Spinal cord (tissue), 10 donors: ENCODE measurements at places on chromosomes 7 and 10. TPM values are rescaled to one million over a fixed set of nuclear protein-coding genes. Genes with fewer than 3 reads are reported as not detected.

DNA sequence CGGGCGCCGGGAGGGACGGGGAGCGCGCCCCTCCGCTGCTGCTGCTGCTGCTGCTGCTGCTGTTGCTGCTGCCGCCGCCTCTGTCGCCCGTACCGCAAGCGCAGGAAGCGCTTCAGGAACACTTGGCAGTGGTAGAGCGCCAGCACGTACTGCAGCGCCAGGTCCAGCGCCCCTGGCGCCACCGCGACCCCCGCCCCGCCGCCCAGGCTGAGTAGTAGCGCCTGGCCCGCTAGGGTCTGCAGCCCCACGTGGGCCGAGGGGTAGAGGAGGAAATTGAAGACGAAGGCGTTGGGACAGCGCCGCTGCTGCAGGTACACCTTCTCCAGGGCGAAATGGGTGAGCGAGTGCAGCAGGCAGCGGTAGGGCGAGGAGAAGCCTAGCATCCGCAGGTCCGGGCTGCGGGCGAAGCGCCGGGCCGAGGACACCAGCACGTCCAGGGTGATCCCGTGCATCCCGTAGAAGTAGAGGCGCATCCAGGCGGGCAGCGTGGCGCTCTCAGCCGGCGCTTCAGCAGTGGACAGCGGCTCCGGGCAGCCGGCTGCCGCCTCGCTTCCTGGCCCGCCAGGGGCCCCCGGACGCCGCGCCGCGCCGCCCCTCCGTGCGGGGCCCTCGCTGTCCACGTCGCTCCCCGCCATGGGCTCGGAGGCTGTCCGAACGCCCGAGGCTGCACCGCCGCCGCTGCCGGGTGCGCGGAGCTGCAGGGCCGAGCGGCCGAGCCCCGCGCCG, at the start of gene TMEM229A:
TSS of gene TMEM229A (minus strand) at position 699 of the 726 bp plus-strand sequence. CDS start at position 635, 64 bp downstream.
- peak; percentile 49 for DNase-seq

DNA sequence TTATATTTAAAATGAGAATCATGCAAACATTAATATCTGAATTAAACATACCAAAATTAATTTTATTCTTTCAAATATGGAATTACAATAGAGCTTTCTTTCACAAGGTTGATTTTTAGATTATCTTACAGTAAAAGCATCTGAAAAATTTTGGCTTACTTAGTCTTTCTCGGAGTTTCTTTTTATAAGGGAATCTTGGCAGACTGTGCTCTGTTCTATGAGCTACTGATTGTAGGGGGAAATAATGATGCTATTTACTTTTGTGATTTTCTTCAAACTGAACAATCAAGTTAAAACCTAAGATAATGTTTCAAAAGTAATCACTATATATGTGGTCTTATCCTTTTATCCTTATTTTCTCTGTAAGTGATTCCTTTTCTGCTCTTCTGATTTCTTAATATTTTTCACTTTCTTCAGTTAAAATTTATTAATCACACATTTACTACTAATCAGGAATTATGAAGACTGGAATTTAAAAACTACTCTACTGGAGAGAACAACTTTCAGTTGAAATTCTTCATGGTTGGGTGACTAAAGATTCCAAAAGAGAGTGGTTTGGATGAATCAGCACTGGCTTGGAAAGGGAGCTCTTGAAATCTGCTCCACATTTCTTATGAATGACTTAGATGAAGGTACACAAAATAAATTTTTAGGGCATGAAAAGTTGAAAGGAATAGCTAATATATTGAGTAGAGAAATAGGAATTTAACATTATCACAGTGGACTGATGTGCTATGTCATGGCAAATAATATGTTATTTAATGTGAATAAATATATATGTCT, 103.9 kb downstream of the PPP1R9A start:
- DNase-seq, result no peak

GRCh38 chr10:103980288-103980906, 13.5 kb downstream of the SLK start:
- no peak for DNase-seq

GRCh38 chr10:74406006-74406405, 255.0 kb downstream of the ADK start:
- no peak for DNase-seq

- no peak for DNase-seq
Observed at GRCh38 chr10:19865676-19866075, 49.4 kb downstream of the PLXDC2 start.

DNA sequence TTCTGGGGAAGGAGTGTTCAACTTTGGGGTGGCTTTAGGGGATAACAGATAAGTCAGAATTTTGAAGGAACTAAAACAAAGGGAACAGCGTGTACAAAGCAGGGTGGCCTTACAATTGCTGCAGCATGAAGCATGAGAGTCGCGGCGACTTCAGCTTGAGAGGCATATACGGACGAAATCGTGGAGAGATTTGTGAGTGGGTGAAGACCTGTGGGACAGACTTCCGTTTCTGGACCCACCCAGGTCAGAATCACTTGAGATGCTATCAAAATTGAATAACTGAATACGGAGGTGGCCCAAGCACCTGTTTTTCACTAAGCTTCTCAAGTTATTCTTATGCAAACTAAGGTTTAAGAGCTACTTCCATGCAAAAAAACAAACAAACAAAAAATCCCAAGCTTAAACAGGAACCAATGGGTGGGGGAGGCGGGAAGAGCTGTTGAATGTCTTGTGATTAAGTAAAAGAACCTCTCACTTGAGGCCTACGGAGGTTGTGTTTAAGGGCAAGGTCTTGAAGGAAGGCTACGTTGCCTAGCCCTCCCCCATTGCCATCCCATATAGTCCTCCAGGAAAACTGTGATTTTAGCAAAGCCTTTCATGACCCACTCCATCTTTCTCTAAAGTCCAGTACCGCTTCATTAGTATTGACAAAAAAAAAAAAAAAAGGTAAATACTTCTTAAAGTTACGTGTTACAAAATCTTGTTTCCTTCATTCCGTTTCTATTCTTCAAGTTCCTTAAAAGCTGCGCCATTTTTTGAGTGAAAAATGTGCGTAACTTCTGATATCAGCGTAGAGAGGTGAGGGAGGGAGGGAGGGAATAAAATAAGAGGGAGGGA, 1.3 kb upstream of the TRIM24 start:
- DNase-seq, result no peak

- DNase-seq, result no peak
Observed at GRCh38 chr10:26914898-26915297, 54.1 kb upstream of the ABI1 start.

- DNase-seq, result no peak
Observed at GRCh38 chr10:123945325-123945920, 53.8 kb upstream of the CPXM2 start.

DNA sequence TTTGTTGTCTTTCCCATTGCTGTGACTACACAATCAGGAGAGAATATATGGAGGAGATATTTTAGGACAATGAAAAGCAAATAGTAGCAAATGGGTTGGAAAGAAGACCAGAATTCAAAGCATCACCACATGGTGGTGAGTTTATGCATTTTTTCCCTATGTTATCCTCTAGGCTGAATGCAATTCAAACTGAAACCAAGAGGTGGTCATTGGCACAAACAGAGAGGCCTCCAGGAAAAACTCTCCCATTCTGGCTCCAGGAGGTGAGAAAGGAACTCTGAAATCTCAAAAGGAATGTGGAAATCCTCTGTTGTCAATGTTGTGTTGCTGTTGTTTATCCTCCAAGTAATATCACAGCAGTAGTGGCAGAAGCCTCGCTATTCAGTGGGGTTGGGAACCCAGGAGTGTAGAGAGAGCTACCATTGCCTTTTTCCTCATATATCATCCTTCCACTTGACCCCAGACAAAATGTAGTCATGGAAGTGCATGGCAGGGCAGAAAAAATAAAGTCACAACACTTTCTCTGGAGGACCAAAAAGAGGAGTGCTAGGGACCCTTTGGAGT, 819.1 kb downstream of the GRID1 start:
- no peak for DNase-seq

DNA sequence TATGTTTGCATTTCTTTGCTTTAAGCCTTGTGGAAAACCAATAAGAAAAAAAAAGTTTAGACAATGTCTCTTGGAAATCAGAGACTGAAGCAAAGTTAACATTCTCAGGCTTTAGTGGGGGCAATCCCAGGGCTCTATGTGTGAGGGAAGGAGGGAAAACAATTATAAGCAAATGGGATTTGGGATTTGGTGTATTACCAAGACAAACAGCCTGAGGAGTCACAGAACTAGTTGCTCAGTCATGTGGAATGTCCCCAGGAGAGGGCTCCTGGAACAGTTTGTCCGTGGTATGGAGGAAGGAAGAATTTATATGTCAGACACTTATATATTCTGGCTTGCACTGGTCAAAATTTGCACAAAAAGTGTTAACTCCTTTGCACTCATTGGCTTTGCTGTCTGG, 562.9 kb upstream of the TPK1 start:
- no peak for DNase-seq

- DNase-seq, result no peak
Observed at GRCh38 chr10:63761243-63761642, 240.0 kb downstream of the REEP3 start.

DNA sequence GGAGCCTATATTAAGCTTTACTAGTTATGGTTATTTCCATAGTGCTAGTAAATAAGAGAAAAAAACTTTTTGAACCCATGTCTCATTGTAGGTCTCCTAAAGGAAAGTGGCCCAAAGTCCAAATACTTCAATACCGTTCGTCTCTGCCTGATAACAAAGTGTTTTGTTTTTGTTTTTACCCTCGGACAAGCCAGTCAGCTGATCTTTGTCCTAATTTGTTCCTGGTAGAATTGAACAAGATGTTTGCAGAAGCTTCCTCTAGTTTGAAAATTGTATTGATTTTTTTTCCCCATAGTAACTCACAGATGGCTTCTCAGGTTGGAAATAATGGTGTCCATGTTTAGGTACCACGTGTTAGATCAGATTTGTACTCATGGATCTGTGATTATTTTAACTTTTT, 335.8 kb upstream of the KAT6B start:
- DNase-seq, result no peak

- DNase-seq, result no peak
Observed at GRCh38 chr10:123635745-123636144, 30.4 kb upstream of the GPR26 start.

DNA sequence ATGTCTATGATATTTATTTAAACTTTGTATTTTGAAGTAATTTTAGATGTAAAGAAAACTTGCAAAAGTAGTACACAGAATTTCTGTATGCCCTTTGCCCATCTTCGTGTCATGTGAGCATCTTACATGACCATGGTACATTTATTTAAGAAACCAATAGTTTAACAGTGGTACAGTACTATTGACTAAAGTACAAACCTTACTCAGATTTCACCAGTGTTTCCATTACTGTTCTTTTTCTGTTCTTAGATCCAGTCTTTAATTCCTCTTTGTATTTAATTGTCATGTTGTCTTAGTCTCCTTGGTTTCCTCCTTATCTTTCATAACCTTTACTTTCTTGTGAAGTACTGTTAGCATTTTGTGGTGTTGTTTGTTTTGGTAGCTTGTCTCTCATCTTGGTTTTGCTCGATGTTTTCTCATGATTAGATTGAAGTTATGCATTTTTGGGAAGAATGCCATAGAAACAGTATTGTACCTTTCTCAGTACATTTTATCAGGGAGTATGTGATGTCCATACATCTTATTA, 24.1 kb downstream of the TAX1BP1 start:
- DNase-seq, result no peak

DNA sequence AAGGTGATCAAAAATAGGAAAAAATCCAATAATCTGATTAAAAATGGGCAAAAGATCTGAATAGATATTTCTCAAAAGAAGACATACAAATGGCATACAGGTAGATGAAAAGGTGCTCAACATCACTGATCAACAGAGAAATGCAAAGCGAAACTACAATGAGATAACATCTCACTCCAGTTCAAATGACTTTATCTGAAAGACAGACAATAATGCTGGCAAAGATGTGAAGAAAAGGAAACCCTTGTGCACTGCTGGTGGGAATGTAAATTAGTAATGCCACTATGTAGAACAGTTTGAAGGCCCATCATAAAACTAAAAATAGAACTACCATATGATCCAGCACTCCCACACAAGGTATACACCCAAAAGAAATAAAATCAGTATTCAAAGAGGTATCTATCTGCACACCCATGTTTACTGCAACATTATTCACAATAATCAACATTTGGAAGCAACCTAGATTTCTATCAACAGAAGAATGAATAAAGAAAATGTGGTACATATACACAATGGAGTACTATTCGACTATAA, 85.0 kb downstream of the LRRN3 start:
- DNase-seq, result no peak

GRCh38 chr7:82234457-82235049, 209.0 kb downstream of the CACNA2D1 start:
- DNase-seq, result no peak

DNA sequence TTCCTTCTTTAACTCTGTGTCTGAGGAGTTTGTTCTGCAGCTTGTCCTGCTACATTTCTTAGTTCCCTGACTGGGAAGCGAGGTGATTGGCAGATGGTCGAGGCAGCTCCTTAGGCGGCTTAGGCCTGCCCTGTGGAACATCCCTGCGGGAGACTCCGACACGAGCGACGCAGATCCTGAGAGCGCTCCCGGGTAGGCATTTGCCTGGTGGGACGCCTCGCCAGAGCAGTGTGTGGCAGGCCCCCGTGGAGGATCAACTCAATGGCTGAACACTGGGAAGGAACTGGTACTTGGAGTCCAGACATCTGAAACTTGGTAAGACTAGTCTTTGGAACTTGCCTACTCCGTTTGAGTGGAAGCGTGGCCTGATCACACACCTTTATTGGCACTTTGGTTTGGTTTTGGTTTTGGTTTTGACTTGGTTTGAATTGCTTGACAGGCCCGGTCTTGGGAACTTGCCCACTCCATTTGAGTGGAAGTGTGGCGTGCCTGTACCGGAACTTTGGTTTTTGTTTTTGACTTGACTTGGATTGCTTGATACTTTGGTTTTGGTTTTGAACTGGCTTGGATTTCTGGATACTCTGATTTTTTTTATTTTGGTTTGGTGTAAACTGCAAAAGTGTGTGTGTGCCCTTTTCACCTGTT, 42.6 kb downstream of the MAP3K8 start:
- no peak for DNase-seq

GRCh38 chr7:131302876-131303707, 24.6 kb upstream of the MKLN1 start:
- DNase-seq, result no peak

GRCh38 chr10:108424656-108425055, 1260.2 kb upstream of the SORCS1 start:
- DNase-seq, result no peak

- no peak for DNase-seq
Observed at GRCh38 chr7:73741600-73741999, 3.0 kb upstream of the ABHD11 start.

- no peak for DNase-seq
Observed at GRCh38 chr7:102463841-102464576, 654 bp downstream of the ALKBH4 start.

Gene NEUROD6
- polyA plus RNA-seq, result 13.4 TPM

Gene MLXIPL
- 2.9 TPM for polyA plus RNA-seq

Gene CUBN
- polyA plus RNA-seq, result 5.7 TPM

Gene SLC37A3
- polyA plus RNA-seq, result 43.7 TPM

Gene SFTPA2
- polyA plus RNA-seq, result 0.16 TPM

Gene H2BK1
- polyA plus RNA-seq, result not detected

Gene SYT15
- polyA plus RNA-seq, result 15.2 TPM

Gene GPC2
- polyA plus RNA-seq, result 53.6 TPM
